Activated gamma-delta T cell treated with Interleukin-2 at 50 U/mL for 16 hours (primary cell): ENCODE measurements at places on chromosomes 11 and 22.
A peak's percentile ranks its signal among the peaks of the same experiment; 100 is the strongest.

DNA sequence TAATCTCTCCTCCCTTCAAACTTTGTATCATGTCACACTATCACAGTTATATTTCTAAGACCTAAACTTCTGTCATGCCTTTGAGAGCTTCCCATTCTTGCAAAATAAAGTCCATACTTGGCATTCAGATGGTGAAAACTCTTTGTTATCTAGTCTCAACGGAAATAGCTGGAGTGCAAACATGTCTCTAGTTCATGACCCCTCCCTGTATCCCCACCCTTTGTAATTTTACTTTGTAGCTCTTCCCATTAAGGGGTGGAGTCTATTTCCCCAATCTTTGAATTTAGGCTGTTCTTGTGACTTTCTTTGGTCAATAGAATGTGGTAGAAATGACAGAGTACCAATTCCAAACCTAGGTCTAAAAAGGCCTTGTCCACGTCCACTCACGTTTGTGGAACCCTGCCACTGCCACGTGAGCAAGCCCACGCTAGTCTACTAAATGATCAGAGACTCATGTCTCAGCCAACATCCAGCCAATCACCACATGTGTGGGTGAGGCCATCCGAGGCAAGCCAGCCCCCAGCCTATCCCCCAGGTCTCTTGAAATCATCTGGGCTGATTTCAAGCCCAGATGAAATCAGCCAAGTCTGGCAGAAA is 23.4 kb downstream of the SLN start:
- DNase-seq, result no peak

- DNase-seq, result no peak
Measured at GRCh38 chr22:17119481-17120202, 1.5 kb downstream of the TMEM121B start.

GRCh38 chr22:24437091-24437490 is 9.7 kb downstream of the ADORA2A start:
- no peak for DNase-seq

DNA sequence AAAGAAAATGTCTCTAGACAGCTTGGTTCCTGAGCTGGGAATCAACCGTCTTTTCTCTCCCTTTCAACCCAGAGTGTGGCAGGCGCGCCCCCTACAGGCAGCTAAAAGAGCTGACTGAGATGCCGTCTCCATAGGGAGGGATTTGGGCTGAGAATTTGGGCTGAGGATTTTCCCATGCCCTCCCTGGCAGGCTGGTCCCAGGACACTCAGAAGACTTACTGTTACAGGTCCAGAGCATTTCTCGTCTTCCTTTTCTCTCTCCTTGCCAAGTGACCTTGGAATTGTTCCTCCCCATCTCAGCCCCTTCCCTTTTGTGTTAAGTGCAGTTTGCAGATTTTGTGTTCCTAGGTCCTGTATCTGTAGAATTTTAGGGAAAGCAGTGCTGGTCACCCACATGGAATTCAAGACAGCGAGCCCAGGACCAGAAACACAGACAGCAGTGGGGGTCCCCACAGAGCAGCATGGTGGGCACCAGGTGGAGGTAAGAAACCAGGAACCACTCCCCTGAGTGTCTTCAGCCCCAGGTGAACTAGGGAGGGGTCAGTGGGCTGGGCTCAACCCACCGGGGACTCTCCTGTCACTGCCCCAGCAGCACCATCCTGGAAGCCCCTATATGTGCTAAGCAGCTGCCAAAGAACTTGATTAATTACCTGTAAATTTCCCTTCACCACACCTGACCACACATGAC is 9.9 kb upstream of the IGLL5 start:
- DNase-seq, result peak; percentile 77

DNA sequence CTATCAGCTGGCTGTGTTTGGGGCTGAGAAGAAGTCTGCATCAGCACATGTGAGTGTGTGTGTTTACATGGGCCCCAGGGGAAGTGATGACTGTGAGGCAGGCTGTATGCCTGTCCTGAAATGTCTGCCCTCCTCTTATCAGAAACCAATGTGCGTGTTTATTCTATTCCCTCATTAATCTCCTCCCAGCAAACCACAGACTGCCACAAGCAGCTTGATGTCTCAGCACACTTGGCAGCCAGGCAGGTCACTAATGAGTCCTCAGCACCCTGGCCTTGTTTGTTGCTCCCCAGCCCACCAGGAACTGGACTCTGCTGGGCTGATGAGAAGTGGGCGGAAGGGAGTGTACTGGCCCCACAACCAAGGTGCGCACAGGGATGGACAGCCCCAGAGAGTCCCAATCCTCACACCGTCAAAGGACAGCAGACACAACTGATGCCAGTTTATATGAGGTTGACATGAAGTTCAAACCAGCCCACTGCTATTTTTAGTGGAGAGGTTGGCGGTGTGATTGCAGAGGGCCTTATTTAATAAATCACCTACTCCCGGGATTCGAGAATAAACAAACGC is 225.8 kb downstream of the ETS1 start:
- DNase-seq, result no peak

GRCh38 chr11:12430351-12430750 is 53.0 kb downstream of the PARVA start:
- no peak for DNase-seq

- DNase-seq, result no peak
Measured at GRCh38 chr11:68242616-68243015, 29.2 kb downstream of the C11orf24 start.

GRCh38 chr11:61815790-61816735 is 740 bp downstream of the FADS1 start:
- peak; percentile 59 for DNase-seq

GRCh38 chr22:38601221-38601764 is 31.3 kb upstream of the DMC1 start:
- DNase-seq, result no peak

GRCh38 chr11:17531071-17531600 is 13.1 kb downstream of the USH1C start:
- DNase-seq, result no peak

GRCh38 chr22:31561238-31561887 is 65.0 kb downstream of the SFI1 start:
- peak; percentile 19 for DNase-seq

DNA sequence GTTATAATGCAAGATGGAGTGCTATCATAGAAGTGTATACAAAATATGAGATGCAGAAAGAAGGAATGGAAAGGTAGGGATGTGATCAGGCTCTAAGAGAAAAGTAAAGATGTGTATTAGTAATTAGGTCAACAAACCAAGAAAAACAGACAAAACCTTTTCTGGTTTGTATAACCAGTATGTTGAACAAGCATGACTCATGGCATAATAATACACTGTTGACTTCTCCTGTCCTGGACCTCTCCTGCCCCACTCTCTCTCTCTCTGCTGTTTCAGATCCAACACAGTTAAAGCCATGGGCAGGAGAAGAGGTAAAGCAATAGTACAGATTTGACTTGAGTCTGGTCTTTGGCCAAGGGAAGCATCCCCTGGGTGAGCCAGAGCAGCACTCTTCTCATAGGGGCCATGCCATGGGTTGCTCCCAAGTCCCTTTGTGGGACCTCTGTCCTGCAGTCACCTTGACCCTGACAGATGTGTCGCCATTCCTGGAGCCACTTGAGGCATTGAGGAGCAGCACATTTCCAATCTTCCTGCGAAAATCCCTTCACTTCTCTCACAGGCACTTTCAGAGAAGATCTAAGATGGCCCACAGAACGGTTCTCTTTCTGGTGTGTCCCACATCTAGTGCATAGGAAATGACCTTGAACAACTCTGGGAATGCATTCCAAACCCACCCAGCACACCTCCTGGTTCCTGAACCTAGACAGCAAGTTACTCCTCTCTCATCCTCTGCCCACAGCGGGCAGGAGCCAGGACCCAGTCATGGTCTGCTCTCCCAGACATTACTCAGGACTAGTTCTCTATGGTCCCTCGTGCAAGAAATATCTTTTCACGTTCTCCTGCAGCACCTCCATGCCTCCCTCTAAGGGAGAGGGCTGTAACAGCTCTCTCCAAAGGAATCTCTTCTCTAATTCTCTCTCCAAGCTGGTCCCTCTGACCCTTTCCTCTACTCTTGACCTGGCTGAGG is 58.2 kb upstream of the PRSS23 start:
- no peak for DNase-seq

GRCh38 chr11:48036466-48036865 is 56.1 kb downstream of the PTPRJ start:
- no peak for DNase-seq

- no peak for DNase-seq
Measured at GRCh38 chr11:57656885-57657193, 723 bp upstream of the CLP1 start.

- no peak for DNase-seq
Measured at GRCh38 chr11:36254713-36255112, 34.5 kb downstream of the COMMD9 start.

GRCh38 chr11:88167853-88168252 is 7.4 kb downstream of the RAB38 start:
- DNase-seq, result no peak

DNA sequence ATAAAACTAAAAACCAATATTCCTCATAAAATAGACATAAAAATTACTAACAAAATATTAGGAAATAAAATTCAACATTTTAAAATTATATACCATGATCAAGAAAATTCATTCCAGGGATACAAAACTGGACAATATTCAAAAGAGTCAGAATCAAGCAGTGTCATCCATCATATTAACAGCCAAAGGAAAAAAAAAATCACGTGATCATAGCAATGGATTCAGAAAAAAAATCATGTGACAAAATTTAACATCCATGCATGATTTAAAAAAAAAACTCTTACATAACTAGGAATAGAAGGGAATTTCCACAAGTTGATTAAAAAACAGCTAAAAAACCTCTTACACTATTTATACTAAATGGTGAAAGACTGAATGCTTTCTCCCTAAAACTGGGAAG is 95.3 kb upstream of the USP47 start:
- DNase-seq, result no peak

- no peak for DNase-seq
Measured at GRCh38 chr11:64015935-64016845, 19.5 kb upstream of the FLRT1 start.

DNA sequence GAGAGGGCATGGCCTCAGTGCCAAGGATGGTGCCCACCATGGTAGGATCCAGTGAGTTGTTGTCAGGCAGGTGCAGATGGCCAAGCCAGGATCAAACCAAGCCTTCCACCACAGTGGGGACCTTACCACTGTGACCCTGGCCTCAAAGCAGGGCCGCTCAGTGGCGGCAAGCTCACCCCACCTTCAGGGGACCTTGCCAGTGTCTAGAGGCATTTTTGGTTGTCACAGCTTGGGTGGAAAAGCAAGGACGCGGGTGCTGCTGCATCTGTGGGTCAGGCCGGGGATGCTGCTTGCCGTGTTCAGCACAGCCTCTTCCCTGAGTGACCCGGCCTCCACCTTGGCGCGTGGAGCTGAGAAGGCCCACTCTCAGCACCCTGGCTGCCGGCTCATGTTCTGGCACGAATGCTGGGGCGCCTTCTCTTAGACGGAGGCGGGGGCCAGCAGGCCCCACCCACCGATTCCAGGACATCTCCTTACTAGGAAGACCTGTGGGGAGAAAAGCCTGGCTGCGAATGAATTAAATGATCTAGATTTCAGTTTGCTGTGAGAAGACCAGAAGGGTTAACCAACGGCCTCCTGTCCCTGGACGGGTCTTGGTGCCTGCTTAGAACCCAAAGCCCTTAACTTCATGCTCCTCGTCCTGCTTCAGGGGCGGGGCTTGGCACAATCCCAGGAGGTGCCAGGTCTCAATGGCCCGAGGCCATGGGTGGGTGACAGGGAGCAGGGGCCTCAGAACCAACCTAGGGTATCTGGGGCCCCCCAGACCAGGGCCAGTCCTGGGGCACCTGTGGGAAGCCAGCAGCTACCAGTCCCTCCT is 18.9 kb downstream of the TRMU start:
- no peak for DNase-seq

DNA sequence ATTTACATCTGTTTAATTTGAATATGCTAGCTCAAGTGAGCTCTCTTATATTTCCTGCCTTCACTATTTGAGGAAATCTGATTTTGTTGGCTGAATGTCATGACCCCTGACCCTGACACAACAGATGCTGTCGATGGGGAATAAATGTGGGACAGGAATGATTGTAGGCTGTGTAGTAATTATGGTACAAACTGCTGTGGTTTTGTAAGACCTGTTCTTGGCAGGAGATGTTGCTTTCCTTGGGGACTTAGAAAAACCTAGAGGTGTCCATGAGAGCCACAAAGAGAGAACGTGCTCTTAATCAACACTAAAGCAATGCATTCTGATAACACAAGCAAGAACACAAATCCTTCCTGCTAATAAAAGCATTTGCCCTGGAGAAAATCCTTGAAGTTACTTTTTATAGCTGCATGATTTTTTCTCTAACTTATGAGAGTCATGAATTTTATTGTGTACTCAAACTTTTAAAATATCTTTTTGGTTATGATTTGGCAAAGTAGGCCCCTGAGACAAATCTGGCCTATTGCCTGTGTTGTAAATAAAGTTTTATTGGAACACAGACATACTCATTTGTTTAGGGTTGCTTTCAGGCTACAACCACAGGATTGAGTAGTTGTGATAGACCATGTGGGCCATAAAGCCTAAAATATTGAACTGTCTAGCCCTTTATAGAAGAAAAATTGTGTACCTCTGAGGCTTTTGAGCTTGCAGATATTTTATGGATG is 90.2 kb downstream of the DDX10 start:
- DNase-seq, result no peak

GRCh38 chr22:28600546-28601143 is 79.0 kb downstream of the TTC28 start:
- DNase-seq, result no peak
